Stimulated activated CD8-positive, alpha-beta memory T cell treated with anti-CD3 and anti-CD28 coated beads, Interleukin-7, amount 100 ng/mL, for 1 hour (primary cell): ENCODE measurements at places on chromosomes 11 and 22.

DNA sequence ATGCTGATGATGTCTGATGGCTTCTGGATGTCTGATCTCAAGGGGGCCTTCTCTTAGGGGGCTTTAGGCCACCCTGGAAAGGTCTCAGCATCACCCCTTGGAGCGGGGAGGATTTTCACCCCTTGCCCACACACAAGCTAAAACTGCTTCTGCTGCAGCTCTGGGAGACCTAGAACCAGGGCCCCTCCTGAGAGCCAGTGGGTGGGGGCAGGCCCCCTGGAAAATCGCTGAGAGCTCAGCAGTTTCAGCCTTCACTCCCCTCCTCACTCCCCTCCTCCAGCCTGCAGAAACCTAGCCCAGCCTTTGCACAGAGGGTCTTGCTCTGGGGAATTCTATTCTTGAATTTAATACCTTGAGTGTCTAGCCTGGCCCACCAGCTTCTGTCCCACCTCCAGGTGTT, 17.2 kb downstream of the CD6 start:
- no peak for DNase-seq

GRCh38 chr11:60111793-60112192, 23.3 kb downstream of the MS4A2 start:
- no peak for DNase-seq

DNA sequence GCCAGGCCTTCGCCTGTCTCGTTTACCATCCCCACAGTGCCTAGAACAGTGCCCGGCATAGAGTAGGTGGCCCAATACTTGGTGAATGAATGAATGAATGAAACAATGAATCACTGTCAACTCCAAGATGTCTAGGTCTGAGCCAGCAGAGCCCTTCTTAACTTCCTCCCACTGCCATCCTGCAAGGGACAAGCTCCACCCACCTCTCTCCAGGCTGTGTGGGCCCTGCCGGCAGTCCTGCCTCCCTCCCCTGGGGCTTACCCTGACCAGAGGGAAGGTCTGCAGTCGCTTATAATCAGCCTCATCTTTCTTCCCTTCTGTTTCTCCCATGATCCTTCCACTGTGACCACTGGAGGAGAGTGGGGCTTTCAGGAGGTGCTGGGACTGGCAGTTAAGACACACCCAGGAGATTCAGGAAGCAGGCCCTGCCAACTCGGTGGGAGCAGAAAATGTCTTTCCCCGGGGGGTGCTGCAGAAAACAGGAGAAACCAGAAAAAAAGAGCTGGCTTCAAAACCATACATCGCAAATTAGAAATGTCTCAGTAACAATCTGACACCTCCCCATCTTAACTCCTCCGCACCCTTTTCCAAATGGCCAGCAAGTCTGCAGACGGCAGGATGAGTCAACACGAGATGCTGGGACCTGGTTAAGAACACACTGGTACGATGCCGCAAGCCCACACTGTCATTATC, 11.4 kb downstream of the DNAL4 start:
- no peak for DNase-seq

GRCh38 chr11:19670030-19670791, 42.4 kb upstream of the NAV2 start:
- no peak for DNase-seq

DNA sequence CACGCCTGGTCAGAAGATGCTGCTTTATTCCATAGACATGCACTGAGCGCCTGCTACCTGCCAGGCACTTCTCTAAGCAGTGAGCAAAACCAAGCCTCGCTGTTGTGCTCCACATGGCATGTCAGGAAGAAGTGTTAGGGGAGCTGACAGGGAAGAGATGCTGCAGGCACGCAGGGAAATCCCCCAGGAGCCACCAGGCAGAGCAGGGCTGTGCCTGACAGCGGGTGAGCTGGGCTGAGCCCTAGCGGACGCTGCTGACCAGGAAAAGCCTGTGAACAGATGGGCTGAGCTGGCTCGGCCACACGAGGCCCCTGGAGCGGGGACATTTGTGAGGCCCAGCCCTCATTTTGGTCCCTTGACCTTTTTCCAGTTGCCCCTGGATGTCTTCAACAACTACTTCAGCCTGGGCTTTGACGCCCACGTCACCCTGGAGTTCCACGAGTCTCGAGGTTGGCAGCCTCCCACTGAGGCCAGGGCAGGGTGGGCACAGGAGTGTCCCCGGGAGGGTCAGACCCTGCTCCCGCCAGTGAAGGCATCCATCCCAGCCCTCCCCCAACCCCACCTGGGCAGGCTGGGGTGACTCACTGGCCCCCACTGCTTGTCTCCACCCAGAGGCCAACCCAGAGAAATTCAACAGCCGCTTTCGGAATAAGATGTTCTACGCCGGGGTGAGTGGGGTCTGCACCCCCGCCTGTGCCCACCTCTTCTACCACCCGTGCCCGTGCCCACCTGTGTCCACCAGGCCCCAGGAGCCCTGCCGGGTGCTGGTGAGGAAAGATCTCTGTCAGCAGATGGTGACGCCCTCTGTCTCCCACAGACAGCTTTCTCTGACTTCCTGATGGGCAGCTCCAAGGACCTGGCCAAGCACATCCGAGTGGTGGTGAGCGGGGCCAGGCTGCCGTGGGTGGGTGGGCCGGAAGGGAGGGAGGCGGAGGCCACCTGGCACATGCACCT, 7.4 kb upstream of the MDK start:
- no peak for DNase-seq

GRCh38 chr11:64970731-64971151, 1.2 kb downstream of the MAJIN start:
- DNase-seq: no peak

GRCh38 chr11:75334402-75334891, 17.0 kb downstream of the ARRB1 start:
- DNase-seq: no peak

- DNase-seq: no peak
These were observed 3.8 kb downstream of the TMPRSS13 start for GRCh38 chr11:117925198-117925925.

DNA sequence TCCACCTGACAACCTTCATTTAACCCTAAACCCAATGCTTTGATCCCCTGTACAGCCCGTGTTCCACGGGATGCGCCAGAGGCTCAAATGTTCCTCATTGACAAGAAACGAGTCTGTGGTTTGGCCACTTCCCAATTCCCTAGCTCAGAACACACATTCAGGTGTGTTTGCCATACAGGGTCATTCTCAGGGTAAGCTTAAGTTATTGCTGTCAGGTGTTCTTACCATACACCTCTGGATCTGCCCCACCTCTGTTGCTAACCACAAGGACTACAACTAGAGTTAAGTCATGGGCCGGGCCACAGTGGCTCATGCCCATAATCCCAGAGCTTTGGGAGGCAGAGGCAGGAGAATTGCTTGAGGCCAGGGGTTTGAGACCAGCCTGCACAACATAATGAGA, 45.6 kb upstream of the POLD3 start:
- DNase-seq: no peak

GRCh38 chr11:67445515-67445914, 2.2 kb upstream of the CORO1B start:
- no peak for DNase-seq

GRCh38 chr11:8262552-8263108, 1.0 kb downstream of the LMO1 start:
- no peak for DNase-seq

DNA sequence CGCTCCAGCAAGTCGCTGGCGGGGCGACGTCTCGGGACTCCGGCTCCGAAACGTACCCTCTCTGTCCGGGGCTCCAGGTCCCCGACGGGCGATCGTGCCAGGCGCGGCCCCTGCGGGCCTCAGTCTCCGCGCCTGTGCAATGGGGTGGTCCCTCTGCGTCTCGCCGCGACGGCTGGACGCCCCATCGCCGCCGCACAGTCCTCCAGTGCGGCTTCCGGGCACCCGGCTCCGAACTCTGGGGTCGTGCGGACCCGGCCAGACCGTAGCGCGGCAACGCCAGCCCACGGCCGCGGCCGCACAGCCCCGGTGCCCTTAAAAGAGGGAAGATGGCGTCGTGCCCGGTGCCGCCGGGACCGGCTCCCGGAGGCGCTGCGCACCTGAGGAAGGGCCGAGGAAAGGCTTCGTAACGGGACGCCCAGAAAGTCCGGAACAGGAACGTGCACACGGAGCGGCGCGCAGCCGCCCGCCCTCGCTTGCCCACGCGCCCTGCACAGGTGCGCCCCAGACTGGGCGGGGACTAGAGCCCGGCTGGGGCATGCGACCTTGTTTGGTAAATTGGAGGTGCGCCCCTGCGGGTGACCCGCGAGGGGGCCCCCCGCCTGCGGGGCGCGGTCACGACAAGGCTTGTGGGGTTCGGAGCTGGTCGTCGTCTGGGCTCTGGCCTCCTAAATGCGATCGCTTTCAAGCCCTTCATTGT, 525 bp downstream of the BIK start:
- DNase-seq: no peak

GRCh38 chr22:28795071-28795693, 5.2 kb downstream of the XBP1 start:
- DNase-seq: no peak

DNA sequence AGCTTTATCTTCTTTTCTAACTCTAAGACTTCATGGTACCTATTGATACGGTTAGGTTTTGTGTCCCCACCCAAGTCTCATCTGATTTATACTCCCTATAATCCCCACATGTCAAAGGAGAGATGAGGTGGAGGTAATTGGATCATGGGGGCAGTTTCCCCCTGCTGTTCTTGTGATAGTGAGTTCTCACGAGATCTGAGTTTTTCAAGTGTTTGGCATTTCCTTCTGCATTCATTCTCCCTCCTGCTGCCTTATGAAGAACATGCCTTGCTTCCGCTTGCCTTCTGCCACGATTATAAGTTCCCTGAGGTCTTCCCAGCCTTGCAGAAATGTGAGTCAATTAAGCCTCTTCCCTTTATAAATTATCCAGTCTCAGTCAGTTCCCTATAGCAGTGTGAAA, 5.1 kb upstream of the FAT3 start:
- no peak for DNase-seq

GRCh38 chr11:122733318-122733717, 77.8 kb downstream of the UBASH3B start:
- no peak for DNase-seq

DNA sequence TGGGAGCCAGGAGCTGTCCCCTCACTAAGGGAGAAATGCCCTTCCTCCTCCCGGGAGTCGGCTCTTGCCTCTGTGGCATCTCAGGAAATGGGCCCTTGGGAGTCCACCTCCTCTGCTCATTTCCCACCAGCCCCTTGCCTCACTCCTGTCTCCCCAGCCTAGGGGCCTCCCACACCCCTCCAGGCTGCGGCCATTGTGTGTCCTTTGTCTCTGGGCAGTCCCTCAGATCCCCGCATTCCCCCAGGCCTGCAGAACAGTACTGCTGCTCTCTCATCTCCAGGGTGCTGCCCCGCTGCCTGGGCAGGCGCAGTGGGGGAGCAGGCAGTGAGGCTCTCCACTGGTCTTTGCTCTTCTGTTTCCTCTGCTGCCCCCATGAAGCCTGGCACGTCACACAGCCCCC, 25.0 kb downstream of the ADA2 start:
- no peak for DNase-seq

- no peak for DNase-seq
These were observed 14.8 kb downstream of the CD3E start for GRCh38 chr11:118319337-118319707.

- DNase-seq: no peak
These were observed 194.7 kb downstream of the BRD1 start for GRCh38 chr22:49633010-49633324.

DNA sequence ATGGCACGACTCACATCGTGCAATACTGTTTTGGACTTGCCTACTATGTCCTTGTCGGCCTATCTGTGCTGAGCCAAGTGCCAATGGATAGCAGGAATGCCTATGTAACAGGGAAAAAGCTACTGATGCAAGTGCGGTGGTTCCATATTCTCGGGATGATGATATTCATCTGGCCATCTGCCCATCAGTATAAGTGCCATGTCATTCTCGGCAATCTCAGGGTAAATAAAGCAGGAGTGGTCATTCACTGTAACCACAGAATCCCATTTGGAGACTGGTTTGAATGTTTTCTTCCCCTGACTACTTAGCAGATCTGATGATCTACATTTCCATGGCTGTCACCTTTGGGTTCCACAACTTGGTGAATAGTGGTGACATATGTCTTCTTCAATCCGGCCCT, 20.1 kb downstream of the OOSP3 start:
- no peak for DNase-seq

GRCh38 chr11:5107285-5107684, 30.9 kb downstream of the OR52A5 start:
- no peak for DNase-seq

DNA sequence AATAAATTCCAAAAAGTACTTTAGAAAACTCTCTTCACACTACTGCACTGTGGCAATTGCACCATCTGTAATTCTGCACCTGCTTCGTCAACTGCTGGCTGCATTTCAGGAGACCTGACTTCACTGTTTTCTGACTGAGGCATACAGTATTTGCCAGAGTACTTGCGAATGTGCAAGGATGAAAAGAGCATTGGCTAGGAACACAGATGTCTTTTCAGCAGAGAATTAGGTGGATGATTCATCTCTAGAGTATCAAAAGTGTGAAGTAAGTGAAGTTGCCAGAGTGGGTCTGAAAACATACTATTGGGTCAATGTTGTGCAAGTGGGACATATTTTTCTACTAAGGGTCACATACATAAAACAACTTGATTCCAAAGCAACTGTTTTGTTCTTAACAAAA, 427.5 kb upstream of the CCDC90B start:
- no peak for DNase-seq

DNA sequence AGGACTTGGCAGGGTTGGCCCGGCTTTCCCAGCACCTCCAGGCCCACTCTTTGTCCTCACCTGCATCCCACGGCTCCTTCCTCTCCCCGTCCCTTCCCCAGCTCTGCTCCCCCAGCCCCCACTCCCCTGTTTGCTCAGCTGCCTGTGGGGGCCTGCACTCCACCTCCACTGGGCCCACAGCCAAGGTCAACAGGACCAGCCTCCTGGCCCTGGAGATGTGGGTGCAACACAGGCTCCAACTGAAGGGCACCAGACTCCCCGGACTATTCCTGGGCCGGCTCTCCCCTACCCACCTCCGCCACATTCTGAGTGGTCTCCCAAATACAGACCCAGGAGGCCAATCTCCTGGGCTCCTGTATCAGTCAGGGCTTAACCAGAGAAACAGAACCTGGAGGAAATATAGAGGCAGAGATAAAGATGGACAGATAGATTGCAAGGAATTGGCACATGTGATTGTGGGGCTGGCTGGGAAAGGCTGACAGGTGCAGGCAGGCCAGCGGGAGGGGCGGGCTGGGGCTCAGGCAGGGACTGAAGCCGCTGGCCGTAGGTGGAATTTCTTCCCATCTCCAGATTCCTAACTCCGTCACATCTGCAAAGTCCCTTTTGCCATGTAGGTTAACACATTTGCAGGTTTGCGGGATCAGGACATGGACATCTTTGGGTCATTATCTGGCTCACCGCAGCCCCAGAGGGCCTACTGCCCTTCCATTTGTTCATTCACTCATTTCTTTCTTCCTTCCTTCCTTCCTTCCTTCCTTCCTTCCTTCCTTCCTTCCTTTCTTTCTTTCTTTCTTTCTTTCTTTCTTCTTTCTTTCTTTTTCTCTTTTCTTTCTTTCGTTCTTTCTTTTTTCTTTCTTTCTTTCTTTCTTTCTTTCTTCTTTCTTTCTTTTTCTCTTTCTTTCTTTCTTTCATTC, 45.8 kb upstream of the MYH9 start:
- DNase-seq: no peak
